ENCODE measurements at places on chromosomes 16 and 17. TPM values are rescaled to one million over a fixed set of nuclear protein-coding genes. Genes with fewer than 3 reads are reported as not detected.

GLIS2 gene
- total RNA-seq: 6.8 TPM

GRCh38 chr17:5236938-5237540 lies 2.4 kb upstream of the SCIMP start:
- no peak for DNase-seq

CIAPIN1 gene
- total RNA-seq: 50.5 TPM

- DNase-seq: no peak
Measured at GRCh38 chr17:19596869-19597268, 51.7 kb upstream of the ALDH3A2 start.

DNA sequence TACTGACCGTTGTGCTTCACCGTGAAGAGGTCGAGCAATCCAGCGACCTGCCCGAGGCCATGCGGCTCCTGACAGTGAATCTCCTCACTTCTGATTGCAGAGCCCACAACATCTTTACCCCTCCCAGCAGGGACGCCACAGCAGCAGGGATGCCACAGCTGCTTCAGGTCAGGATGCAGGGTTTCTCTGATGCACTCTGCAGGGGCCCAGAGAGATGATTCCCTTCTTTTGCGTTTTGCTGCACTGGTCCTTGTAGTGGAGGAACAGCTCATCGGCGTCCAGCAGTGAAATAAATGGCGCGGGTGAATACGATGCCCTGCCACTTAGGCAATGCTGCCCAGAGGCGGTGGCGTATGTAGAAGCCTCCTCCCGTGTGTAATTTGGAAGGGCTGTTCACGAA lies 5.6 kb downstream of the KIAA0513 start:
- no peak for DNase-seq

Measured in tongue (tissue), 3 donors.